ENCODE measurements at places on chromosomes 6 and 20.

DNA sequence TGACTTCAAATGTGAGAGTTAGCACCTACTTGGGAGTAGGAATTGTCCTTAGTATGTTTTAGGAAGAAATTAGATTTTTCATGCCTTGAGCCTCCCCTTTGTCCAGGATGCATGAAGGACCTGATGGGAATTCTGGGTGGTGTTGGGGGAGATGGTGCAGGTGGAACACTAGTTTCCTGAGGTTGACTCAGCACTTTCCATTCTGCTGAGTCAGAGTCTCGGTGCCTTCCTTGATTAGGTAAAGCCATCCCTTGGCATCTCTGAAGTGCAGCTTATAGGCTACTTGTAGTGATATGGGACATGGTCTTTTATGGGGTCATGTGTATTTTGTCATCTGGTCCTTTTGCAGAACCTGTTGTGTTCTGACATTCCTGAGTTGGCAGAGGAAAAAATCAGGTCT, 105.3 kb downstream of the PHACTR3 start:
- DNase-seq = no peak

DNA sequence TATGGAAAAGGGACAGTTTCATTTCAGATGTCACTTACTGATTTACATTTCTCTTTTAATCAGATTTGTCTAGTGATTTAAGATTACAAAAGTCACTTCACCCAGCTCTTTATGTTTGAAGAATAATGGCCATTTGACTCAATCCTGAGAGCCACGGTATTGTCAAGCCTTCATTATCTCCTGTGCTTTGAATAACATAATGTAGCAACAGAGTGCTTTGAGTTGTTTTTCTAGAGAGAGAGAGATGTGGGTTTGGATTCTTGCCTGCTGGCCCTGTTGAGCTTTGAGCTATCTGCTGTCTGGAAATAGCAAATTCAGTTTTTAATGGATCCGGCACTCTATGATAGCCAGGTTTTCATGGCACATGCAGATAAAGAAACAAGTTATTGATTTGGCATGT, 478.4 kb upstream of the SOX4 start:
- DNase-seq = no peak

DNA sequence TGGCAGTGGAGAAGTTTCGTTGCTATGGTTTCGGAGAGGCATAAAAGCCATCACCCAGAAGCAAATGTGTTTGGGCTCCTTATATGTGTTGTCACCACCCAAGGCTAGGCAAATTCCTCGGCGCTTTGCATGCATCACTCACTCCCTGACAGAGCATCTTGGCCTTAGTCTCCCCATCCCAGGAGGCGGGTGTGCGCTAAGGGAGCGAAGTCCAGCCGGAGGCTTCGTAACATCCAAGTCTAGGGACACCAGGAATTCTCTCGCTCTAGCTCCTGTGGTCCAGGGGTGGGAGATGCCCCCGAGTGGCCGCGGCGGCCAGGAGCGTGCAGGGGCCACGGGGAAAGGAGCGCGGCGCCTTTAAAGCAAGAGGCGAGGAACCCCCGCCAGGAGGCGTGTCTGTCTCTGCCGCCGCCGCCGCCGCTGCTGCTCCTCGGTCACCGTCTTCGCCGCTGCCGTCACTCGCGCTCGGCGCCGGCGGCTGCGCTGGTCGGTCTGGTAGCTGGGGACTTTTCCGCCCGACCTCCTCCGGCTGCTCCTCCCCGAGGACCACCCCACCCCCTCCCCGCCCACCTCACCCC, at the start of gene GRIK2:
TSS of gene GRIK2 (plus strand) at position 458 of the 578 bp plus-strand sequence.
- no peak for DNase-seq

GRCh38 chr6:130848945-130849344, 21.7 kb downstream of the SMLR1 start:
- no peak for DNase-seq

- no peak for DNase-seq
Measured at GRCh38 chr6:160238761-160239751, 19.6 kb downstream of the SLC22A2 start.

DNA sequence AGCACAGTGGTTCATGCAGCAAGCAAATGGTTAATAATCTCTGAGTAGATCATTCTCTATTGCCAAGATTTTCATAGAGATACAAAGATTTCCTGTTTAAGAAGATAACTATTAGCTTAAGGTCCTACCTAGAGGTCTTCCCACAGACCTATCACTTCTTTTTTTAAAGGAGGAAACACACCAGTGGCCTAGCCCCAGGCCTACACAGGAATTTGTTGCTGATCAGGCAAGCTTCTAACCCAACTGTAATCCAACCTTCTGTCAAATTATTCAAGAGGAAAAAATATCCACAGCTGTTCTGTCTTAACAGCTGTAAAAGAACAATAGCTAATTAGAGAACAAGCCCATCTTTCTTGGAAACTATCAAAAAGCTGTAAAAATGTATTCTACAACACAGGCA, 332.8 kb downstream of the BTBD9 start:
- no peak for DNase-seq

DNA sequence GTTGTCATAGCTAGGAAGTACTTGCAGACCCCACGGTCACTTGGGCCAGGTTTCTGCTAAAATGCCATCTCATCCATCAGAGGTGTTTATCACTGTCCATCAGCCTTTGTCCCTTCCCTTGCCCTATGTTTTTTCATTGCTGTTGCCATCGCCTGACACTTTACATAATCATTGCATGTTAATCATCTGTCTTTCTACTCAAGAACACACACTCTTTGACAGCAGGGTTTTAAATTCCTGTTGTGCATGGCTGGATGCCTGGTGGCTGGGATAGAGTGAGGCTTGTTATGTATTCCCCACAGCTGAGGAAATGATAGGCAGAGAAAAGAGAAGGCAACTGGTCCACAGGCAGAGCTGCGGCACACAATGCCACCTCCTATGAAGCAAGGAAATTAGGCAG, 11.7 kb upstream of the C6orf118 start:
- DNase-seq = no peak

- DNase-seq = no peak
Measured at GRCh38 chr6:79230149-79230548, 4.3 kb downstream of the HMGN3 start.

- no peak for DNase-seq
Measured at GRCh38 chr6:140051521-140052512, 677.4 kb upstream of the CITED2 start.

- no peak for DNase-seq
Measured at GRCh38 chr6:125357515-125358256, 55.9 kb upstream of the HDDC2 start.

GRCh38 chr6:1139155-1139890, 172.6 kb upstream of the FOXQ1 start:
- DNase-seq = no peak
